ENCODE measurements at places on chromosomes 4 and X. TPM values are rescaled to one million over a fixed set of nuclear protein-coding genes. Genes with fewer than 3 reads are reported as not detected.

- DNase-seq, result no peak
- no peaks in the 10 kb centered on the region for H3K27me3 ChIP-seq
- no peaks in the 10 kb centered on the region for H3K36me3 ChIP-seq
- H3K4me3 ChIP-seq, result no peak overlapping the region
- H3K27ac ChIP-seq, result no peak overlapping the region
Measured at GRCh38 chr4:152734015-152734698, 45.4 kb downstream of the TIGD4 start.

The NCBP2L gene
- 0.33 TPM for total RNA-seq

DNA sequence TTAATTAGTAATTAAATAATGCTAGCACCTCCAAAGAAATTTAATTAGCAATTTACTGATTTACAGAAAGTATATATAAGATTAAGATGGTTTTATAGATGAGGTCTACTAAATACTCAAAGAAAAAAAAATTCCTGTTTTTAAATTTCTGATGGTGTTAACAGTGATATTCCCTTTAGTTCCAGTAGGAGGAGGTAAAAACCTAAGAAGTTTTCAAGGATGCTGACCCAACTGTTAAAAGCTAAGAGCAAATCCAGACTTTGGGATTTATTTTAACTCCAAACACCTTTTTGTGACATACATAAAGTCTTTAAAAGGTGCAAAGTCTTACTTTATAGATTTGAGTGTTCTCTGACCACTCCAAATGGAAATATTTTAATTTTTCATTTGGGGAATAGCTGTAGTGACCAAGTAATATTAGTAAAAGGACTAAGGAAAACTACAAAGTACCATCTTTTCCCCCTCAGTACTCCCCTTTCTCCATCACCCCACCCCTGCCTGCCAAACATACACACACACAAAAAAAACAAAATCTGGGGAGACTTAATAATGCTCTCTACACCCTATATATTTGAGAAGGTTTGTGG, 34.2 kb upstream of the CSN1S1 start:
- no peak overlapping the region for H3K27ac ChIP-seq
- H3K4me1 ChIP-seq, result no peaks in the 10 kb centered on the region

- no peak for DNase-seq
- no peaks in the 10 kb centered on the region for H3K27me3 ChIP-seq
- peaks cover 52% of the 10 kb centered on the region for H3K4me1 ChIP-seq
Measured at GRCh38 chr4:82371497-82371896, 2.3 kb downstream of the HNRNPD start.

The POU3F4 gene
- not detected for total RNA-seq

The MAD2L1 gene
- total RNA-seq, result 1.7 TPM

- no peak for DNase-seq
- H3K27me3 ChIP-seq, result no peaks in the 10 kb centered on the region
- no peak overlapping the region for H3K27ac ChIP-seq
- H3K36me3 ChIP-seq, result no peaks in the 10 kb centered on the region
- H3K4me1 ChIP-seq, result no peaks in the 10 kb centered on the region
- no peak overlapping the region for H3K4me3 ChIP-seq
Measured at GRCh38 chr4:51958199-51958968, 61.8 kb downstream of the LRRC66 start.

DNA sequence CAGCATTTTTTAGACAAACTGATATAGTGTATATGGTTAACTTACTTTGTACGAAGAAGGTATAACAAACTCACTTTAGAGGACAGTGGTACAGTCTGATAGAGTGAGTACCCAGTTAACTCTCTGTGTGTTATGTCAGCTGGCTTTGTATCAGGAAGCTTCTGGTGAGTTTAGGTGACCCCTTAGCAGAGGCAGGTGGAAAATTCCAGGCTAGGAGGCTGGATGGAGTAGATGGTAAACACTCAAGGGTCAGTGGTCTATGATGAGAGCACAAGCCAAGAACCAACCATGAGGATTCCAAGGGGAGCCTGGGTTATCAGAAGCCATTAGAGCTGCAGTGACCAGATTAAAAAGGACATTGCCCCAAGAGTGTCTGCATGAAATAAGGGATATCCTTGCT, 227.3 kb upstream of the CENPE start:
- no peaks in the 10 kb centered on the region for H3K36me3 ChIP-seq
- DNase-seq, result no peak
- H3K27ac ChIP-seq, result no peak overlapping the region
- peaks cover 5% of the 10 kb centered on the region for H3K4me1 ChIP-seq
- no peak overlapping the region for H3K4me3 ChIP-seq

- no peaks in the 10 kb centered on the region for H3K4me1 ChIP-seq
- H3K4me3 ChIP-seq, result no peak overlapping the region
- H3K27ac ChIP-seq, result no peak overlapping the region
Measured at GRCh38 chrX:109660435-109661143, 35.6 kb upstream of the KCNE5 start.

DNA sequence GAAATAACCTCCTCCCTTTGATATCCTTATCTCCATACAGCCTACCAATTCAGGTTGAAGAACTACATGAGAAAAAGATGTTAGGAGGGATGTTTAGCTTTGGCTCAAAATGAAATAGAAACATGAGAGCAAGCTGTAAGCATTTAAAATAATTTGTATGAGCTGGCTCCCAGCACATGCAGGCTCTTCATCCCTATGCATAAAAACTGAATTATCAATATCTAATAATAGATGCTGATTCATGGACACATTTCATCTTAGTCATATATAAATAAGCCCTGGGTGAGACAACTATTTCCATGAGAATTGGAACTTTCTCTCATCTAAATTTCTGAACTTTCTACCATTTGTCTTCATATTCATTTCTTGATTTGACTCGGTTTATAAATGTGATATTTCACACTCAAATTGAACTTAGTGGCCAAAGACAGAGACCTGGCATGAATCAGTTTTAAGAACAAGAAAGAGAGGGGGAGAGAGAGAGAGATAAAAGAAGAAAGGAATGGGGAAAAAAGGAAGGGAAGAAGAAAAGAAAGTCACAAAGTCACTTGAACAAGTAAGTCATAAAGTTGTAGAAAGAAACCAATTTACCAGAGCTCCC, 48.9 kb upstream of the GPR174 start:
- no peaks in the 10 kb centered on the region for H3K36me3 ChIP-seq
- no peaks in the 10 kb centered on the region for H3K4me1 ChIP-seq
- no peaks in the 10 kb centered on the region for H3K27me3 ChIP-seq
- DNase-seq, result no peak
- H3K27ac ChIP-seq, result peak overlapping the region; percentile 10
- H3K4me3 ChIP-seq, result no peak overlapping the region

All from upper lobe of left lung (tissue), 6 donors.